ENCODE measurements at places on chromosomes 5 and 9.
A peak's percentile ranks its signal among the peaks of the same experiment; 100 is the strongest.

GRCh38 chr5:171427318-171428167, 8.1 kb downstream of the FGF18 start:
- DNase-seq = no peak

GRCh38 chr9:136762221-136762691, 2.1 kb downstream of the LCN15 start:
- DNase-seq = no peak

DNA sequence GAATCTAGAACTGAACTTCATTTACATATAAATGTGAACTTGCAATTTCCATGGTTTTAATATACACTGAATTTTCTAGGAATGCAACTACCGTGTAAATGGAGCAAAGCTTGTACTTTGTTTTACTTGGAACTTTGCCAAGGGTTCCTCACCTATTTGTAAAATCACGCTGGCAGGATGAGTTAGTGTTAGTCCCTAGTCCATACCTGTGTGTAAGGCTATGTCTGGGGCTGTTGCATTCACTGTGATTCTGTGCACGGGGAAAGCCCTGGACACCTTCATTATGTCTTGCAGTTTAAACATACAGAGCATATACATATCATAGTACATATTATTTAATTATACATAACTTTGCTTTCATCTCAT, 119.9 kb downstream of the PAX5 start:
- no peak for DNase-seq

GRCh38 chr5:132526974-132527564, 16.3 kb downstream of the IL5 start:
- no peak for DNase-seq

- DNase-seq = no peak
These were observed 34.0 kb upstream of the GLRX start for GRCh38 chr5:95856501-95856981.

GRCh38 chr5:147893820-147894219, 12.5 kb downstream of the C5orf46 start:
- DNase-seq = no peak

GRCh38 chr9:93124793-93125192, 9.3 kb downstream of the NINJ1 start:
- DNase-seq = no peak

DNA sequence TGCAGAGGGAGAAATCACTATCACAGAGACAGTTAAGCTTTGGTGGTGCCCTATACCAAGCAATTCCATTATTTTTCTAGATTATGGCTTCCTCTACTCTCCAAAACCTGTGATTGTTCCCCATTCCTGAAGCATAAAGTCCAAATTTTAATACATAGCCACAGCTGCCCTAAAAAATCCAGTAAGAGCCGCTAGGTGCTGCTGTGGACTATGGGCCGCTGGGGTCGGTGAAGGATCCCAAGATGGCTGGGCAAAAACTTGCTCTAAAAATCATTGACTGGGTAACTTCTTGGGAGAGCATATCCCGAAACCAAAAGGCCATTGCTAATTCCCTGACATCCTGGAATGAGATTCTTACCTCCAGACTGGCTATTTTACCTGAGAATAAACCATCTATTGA, 245.3 kb downstream of the NFIB start:
- no peak for DNase-seq

DNA sequence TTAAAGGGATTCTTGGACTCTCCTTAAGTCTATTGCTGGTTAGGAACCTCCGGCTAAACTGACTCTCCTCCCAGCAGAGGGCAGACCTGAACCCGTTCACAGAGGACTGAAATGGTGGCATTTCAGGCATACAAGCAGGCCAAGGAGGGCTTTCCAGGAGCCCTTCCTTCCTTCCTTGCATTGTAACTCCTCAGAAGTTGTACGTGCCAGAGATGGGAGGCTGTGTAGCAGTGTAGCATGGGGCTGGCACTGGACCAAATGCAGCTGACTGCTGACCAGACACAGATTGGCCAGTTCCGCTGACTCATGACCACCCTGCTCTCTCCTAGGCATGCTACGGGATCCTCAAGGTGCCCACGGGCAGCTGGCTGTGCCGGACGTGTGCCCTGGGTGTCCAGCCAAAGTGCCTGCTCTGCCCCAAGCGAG, 36.4 kb downstream of the JADE2 start:
- peak; percentile 26 for DNase-seq

DNA sequence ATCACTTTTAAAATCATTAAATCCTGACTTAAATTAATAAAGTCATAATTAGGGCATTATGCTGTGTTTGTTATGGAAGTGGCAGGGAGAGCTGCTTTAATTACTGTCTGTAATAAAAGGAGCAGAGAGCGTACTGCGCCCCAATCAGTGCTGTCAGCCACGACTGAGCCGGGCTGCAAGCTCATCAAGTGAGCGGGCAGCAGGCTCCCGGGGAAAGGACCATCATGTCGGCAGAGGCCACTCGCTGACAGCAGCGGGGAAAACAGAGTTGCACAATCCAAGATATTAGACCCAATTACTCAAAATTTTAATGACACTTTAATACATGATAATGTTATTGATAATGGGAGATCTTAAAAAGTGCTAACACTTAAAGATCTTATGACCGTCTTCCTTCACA, 181.6 kb downstream of the AP3B1 start:
- no peak for DNase-seq

DNA sequence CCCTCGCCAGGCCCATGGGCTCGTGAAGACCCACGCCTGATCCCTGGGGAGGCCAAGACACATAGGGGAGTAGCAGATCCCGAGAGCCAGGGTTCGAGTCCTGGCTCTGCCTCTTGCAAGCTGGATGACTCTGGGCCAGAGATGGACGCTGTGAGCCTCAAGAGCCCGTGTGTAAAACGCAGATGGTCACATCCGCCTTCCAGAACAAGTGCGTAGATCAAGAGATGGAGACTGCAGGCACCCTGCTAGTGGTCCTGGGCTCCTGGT, 8.2 kb downstream of the ST6GALNAC4 start:
- no peak for DNase-seq

GRCh38 chr9:136570916-136571315, 25.1 kb upstream of the NOTCH1 start:
- DNase-seq = no peak

GRCh38 chr9:2816476-2817141, 27.3 kb downstream of the PUM3 start:
- DNase-seq = no peak

- no peak for DNase-seq
These were observed 4.7 kb downstream of the PIK3R1 start for GRCh38 chr5:68220260-68220659.

GRCh38 chr5:34061993-34062392, 19.0 kb upstream of the C1QTNF3 start:
- no peak for DNase-seq

DNA sequence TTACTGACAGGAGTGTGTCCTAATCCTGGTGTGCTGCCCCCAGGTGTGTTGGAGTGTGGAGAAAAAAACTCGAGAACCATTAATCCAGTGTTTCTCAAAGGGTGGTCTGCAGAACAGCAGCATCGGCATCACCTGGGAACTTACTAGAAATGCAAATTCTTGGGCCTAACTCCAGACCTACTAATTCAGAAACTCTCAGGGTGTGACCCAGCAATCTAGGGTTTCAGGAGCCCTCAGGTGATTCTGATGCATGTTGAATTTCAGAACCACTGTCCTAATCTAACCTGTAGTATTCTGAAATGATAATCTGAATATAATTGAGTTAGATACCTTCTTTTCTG, 30.0 kb upstream of the IL6ST start:
- no peak for DNase-seq

DNA sequence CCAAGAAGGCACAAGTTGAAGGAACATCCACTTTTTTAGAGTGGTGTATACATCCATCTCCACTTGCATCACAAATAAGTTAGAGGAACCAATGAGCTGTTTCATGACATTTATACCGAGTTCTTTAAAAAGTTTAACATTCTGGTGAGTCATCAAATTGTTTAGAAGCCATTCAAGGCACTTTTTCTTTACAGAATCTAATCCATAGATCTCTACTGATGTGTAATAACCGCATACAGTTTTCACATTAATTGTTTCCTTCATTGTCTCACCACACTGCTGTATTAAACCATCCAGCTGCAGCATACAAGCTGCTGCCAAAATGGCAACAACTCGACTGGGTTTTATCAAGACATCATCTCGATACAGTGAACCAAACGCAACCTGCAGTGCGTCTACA, 744 bp downstream of the GMCL2 start:
- DNase-seq = peak; percentile 15

- DNase-seq = no peak
These were observed 16.2 kb downstream of the OR2V2 start for GRCh38 chr5:181163487-181164075.

DNA sequence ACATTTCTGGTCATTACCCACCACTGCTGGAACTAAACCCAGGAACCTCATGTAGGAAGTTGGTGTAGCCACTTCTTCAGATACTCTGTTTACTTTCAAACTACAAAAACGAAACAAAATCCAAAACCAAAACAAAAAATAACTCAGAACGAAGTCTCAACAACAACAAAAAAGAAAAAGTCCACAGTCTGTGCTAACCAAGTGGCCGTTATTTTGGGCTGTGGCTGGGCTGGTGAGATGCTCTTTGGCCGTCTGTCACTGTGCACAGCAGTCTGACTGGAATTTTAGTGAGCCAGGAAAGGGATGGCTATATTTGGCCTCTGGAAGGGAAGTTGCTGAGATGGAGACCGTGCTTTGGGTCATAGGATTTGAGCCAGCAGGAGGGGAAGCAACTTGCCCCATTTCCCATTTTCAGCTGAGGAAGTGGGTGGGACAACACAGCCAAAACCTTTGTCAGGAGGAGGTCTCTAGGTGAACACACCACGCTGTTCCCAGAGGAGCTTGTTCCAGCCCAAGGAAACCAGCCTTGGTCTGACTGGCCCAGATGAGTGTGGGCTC, 334.1 kb downstream of the ZSWIM6 start:
- DNase-seq = no peak

- DNase-seq = no peak
These were observed 76.1 kb downstream of the SLC44A1 start for GRCh38 chr9:105320568-105320967.

- DNase-seq = no peak
These were observed 60.3 kb upstream of the RPL26L1 start for GRCh38 chr5:172898843-172899369.

DNA sequence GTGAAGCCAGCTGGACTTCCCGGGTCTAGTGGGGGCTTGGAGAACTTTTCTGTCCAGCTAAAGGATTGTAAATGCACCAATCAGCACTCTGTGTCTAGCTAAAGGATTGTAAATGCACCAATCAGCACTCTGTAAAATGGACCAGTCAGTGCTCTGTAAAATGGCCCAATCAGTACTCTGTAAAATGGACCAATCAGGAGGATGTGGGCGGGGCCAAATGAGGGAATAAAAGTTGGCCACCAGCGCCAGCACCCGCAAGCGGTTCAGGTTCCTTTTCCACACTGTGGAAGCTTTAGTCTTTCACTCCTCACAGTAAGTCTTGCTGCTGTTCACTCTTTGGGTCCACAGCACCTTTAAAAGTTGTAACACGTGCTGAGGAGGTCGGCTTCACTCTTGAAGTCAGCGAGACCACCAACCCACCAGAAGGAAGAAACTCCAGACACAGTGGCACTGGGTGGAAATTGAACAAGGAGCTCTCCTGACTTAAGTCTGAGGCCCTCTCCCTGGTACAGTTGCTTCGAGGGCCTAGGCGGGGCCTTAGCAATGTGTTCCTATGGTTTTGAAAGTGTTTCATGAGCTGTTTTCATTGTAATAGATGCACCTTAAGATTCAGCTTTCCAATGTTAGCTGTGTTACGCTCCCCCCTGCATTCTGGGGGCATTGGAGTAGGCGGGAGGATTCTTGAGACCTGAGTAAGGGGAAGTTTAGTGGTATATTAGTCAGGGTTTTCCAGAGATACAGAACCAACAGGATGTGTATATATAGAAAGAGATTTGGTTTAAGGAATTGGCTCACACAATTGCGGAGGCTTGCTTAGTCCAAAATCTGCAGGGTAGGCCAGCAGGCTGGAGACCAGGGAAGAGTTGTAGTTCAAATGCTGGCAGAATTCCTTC, 21.5 kb upstream of the MYO10 start:
- no peak for DNase-seq

DNA sequence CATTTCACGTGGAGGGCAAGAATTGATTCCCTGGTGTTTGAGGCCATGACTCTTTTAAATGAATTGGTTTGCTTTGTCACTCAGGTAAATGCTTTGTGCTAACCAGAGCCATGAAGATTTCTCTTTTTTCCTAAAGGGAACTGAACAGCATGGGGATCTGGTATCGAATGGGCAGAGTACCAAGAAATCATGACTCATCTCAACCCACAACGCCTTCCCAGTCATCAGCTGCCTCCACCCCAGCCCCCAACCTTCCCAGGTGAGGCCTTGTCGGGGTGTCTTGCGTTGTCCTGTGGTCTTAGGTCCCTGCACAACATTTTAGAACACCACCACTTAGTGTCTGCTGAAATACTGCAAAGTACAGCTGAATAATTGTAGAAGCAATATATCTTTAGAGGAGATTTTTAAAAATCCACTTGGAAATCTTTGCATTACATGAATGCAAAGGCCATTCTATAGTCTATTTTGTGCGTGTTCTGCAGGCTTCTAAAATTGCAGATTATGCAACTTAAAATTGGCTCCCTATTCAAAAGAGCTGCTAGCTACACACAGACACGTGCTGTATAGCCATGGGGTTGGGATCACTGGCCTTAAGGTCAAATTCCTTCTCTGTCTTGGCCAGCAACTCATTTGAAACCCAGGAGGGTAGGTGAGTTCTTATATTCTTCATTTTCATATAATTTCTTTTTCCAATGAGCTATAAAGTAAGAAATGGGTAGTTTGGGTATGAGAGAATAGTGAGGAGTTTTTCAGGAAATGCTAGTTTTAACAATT, 69.0 kb downstream of the MVB12B start:
- DNase-seq = no peak

- DNase-seq = no peak
These were observed 277.7 kb upstream of the PCSK5 start for GRCh38 chr9:75612754-75613153.

GRCh38 chr5:60687927-60688720, 11.8 kb downstream of the DEPDC1B start:
- DNase-seq = peak; percentile 19

GRCh38 chr9:13387734-13388067, 108.2 kb upstream of the MPDZ start:
- no peak for DNase-seq

- no peak for DNase-seq
These were observed 44.5 kb upstream of the DPYSL3 start for GRCh38 chr5:147554261-147554817.

- DNase-seq = peak; percentile 0
These were observed 38.1 kb upstream of the TUSC1 start for GRCh38 chr9:25716220-25716872.

DNA sequence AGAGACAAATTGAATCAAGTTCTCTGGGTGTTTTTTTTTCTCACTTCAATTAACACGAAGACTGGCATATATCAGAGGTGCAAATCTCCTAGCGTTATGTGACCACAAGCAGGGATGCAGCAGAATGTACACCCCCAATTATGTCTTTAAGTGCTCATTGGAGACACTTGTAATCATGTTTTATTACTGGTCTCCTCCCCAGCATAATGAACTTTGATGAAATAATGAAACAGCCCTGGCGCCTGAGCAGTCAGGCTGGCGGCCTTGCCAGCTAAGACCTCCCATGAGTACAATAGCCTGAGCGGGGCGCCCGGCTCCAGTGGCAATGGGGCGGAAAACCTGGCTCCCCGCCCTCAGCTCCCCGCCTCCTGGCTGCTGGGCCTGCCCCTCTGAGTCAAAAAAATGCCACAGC, 209.4 kb upstream of the MSX2 start:
- DNase-seq = no peak

GRCh38 chr5:33367416-33367815, 73.3 kb upstream of the TARS1 start:
- DNase-seq = no peak

Data from AML-193 (cell line).